ENCODE measurements at places on chromosomes 4 and X.
A peak's percentile ranks its signal among the peaks of the same experiment; 100 is the strongest.

DNA sequence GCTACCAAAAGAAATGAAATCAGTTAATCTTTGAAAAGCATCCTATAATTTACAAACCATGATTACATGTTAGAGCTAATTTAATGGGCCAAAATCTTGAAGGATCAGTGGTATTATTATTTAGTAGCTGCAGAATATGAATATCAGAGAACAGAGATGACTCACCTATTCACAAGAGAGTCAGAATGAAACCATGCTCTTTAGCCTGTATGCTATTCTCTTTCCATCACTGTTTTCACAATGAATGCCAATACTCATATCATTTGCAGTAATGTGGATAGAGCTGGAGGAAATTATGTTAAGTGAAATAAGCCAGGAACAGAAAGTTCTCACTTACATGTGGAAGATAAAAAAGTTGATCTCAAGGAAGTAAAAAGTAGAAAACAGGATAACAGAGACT lies 414.1 kb downstream of the CENPC start:
- DNase-seq = no peak

DNA sequence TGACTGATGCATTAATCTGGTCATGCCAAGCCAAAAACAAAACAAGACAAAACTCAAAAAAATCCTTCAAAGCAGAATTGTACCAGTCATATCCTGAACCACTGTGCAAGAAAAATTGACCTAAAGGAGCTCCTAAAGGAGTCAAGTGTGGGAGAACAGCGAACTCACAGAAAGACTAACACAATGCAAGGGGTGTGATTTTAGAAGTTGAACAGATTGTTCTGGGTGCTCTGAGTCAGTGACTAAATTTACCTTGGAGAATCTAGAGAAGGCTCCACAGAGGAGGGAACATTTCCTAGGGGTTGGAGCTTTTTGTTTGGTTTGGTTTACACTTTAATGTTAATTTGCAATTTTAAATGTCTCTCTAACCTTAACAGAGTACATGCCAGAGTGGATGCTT lies 48.9 kb upstream of the PHF8 start:
- no peak for DNase-seq

DNA sequence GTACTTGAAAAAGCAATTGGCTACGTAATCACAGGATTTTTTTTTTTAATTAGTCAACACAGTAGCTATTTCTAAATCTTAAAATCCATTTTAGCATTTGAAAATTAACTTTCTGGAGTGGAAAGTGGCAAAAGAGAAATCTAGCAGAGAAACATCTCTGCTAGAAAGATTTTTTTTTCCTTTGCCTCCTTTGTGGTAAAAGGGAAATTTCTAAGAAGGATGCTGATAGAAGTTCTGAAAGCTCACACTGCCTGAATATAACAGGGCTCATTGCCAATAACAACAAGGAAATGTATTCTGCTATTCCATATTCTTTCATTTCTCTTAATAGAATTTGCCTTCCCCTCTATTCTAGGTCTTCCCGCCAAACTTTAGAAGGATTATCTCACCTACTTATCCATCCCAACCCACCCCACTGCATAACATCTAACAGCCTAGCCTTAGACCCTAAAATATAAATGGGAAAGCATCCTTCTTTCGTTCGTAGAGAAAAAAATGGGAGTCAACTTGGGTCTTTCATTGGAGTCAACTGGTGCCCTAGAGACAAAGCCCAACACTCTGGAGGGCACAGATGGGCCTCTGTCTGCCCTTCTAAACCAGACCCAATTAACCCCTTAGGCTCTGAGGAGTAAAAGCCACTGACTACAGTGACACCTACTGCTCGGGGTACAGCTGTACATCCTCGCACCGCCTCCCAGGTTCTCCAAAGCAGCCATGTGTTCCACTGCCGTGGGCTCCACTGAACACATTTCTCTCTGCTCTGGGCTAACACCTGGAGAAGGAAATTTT lies 103.9 kb downstream of the MAML3 start:
- DNase-seq = no peak

DNA sequence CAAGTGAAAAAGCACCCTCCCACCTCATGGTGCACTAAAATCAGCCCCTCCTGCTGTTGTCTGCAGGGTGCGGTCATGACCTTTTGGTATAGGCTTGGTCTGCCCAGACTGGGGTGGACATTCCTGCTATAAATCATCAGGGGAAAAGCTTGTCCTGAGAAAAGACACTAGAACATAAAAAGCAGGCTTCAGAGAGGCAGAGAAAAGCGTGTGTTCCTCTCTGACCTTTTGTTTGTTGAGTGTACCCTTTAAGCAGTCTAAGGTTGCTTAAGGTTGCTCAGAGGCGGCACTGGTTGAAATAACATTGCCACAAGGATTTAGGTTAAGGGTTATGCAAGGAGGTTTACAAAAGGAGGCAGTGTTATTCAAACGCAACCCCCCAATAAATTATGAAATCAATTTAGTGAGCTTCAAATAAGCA lies 43.5 kb downstream of the CCDC158 start:
- DNase-seq = no peak

- DNase-seq = peak; percentile 41
Observed at GRCh38 chr4:40840985-40841571, 91.3 kb downstream of the NSUN7 start.

GRCh38 chr4:39067451-39067850 lies 5.4 kb downstream of the KLHL5 start:
- no peak for DNase-seq

DNA sequence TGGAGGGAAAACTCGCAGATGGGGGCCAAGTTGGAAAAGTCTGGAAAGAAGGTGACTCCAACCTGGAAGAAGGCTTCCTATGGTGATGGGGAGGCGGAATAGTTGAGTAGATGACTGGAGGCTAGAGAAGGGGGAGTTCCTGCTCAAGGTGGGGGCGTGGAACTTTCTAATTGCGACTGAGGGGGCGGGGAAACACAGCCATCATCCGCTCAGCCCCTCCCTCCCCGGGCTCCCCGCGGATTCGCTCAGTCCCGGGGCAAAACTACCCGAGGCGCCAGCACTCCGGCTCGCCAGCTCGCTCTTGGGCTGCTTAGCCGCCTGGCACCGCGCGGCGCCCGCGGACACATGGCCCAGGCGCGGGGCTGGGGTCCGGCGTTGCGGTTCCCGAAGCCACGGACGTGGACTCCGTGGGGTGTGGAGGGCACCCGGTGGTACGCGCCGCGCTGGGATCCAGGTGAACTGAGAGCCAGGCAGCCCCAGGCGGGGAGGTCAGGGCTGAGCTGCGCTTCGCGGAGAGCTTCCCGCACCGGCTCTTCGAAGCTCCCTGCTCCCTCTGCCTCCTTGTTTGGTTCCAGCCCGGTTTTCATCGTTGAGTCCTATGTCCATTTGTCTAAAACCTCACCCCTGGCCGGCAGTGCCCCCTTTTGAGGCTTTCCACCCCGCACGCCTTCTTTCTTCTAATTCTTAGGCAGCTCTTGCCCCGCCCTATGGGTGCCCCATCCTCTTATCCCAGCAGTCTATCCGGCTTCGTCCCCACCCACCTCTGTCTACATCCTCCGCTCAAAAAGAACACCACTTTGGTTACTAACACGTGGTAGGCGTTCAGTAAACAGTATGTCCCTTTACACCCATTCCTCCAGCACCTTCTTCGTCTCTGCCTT lies 38.9 kb downstream of the STARD8 start:
- DNase-seq = no peak

DNA sequence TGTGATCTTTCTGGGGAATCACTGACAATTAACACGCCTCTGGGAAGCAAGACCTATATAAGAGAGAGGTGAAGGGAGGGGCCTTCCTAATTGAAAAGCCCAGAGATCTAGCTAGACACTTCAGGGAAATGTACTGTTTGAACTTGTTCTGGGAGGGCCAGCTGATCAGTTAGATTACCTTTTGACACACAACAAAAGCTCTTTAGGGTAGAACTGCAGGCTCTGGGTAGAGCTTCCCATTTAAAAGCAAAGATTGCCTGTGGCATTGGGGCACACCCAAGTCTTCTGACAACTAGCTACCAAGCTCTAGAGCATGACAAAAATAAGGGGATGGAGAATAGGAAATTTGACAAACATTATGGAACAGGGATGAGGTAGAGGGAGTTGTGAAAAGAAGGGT lies 26.3 kb downstream of the AREG start:
- DNase-seq = no peak

All from CD4-positive, alpha-beta T cell treated with Interleukin-4 for 4 hours (primary cell).